NCI-H510A treated with DMSO at 0.1 percent for 48 hours (cell line): ENCODE measurements at places on chromosomes 16 and 17.

- DNase-seq: no peak
Observed at GRCh38 chr17:17021194-17021863, 20.9 kb upstream of the MPRIP start.

DNA sequence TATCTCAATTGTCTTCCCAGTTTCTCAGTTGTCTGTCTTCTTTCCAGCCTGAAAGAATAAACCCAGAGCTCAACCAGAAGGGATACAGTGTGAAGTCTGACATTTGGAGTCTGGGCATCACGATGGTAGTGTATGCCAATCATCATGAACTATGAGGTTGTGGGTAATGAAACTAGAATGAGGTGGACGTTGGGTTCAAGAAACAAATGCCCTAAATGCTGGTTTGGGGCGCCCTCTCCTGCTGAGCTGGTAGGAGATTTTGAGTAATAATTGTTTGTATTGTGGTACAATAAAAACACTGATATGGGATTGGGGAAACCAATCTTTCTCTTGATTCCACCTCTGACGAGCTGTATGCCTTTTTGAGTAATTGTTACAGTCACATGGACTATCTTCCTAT lies 110.4 kb downstream of the MAP2K6 start:
- no peak for DNase-seq

- no peak for DNase-seq
Observed at GRCh38 chr16:1614456-1615102, 2.4 kb downstream of the CRAMP1 start.

DNA sequence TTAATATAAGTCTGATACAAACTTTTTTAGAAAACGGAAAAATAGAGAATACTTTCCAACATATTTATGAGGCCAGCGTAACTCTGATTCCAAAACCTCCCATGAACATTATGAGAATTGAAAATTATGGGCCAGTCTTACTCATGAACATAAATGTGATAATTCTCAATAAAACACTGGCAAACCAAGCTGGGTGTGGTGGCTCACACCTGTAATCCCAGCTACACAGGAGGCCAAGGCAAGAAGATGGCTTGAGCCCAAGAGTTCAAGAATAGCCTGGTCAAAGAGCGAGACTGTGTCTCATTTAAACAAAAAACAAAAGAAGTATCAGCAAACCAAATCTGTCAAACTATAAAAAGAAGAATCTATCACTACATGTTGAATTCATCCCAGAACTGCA lies 47.8 kb downstream of the CCDC57 start:
- DNase-seq: no peak

DNA sequence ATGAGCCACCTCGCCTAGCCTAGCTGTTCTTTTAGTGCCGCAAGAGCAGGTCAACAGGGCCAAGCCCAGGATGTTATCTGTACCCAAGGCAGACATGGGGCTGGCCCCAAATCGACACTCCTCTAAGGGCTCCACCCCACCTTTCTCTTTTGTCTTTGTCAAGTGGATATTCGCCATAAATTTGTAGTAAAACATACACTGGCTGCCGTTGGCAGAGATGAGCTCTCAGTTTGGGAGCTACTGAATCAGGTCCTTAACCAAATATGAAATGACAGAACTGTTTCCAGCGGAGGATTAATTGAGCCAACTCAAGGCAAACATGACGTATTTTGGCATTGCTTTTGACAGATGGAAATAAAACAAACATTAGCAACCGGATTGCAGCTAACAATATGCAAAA lies 556.9 kb upstream of the CDH5 start:
- DNase-seq: peak; percentile 32

DNA sequence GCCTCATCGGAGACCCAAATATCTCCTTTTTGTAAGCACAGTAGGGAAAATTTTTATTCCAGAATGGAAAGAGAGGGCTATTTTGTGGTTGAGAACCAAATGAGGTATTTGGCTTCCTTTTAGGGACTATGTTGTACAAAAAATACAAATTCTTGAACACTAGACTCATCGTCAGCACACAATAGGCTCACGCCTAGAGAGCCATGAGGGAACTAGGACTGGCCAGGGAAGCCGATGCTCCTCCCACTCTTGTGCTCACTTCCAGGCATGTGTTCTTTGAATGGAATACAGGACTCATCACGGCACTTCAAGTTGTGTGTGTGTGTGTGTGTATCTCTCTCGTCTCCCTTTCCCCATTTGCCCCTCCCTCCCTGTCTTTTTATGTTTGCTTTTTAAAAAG lies 17.8 kb upstream of the BLMH start:
- DNase-seq: no peak
